H4 (cell line): ENCODE measurements at places on chromosomes 12 and 14.

DNA sequence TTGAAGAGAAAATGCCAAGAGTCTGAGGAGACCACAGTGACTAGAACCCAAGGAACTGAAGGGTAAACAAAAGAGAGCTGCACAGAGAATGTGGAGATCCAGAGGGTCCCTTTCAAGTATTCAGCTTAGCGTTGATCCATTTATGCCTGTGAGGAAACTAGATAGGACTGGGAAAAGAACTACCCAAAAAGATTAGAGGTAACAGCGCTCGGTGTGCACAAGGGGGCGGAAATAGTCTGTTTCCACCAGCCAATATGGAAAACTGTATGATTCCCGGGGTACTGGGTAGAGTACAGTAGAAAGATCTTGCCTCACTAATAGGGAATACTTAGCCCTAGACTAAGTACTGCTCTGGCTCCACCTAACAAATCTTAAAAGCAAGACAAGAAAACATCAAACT lies 135.5 kb downstream of the DPF3 start:
- no peak for DNase-seq

DNA sequence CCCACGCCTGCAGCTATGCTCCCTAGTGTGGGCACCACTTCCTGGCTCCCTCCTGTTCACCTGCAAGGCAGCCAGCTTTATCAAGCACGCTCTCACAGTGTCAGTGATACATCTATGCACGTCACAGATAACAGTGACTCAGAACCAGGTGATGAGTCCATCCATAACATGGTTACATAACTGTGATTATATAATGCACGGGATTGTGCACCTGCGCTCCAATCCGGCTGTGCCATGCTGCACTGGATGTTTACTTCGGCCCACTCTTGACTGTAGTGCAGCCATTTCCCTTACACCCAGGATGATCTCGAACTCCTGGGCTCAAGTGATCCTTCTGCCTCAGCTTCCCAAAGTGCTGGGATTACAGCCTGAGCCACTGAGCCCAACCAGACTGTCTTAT lies 38.4 kb upstream of the CEP83 start:
- no peak for DNase-seq

- no peak for DNase-seq
Observed at GRCh38 chr14:71541973-71542690, 390.1 kb upstream of the RGS6 start.

- DNase-seq: no peak
Observed at GRCh38 chr14:32033543-32033942, 43.6 kb upstream of the ARHGAP5 start.

DNA sequence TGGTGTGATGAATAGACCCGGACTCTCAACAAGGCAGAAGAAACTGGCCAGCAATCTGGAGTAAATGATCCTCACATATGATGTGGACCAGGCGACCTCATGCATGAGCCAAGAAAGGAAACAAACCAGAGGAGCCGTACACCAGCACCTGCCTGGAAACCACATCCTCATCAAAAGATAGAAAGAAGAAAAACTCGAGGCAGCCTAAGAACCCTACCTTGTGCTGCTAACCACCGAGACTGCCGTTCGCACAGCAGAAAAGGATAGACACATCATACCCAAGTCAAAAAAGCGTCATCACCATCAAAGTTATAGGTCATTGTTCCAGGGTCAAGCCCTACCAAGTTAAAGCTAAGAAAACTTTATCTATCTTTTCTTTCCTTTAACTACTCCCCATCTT lies 66.7 kb downstream of the RESF1 start:
- DNase-seq: no peak

DNA sequence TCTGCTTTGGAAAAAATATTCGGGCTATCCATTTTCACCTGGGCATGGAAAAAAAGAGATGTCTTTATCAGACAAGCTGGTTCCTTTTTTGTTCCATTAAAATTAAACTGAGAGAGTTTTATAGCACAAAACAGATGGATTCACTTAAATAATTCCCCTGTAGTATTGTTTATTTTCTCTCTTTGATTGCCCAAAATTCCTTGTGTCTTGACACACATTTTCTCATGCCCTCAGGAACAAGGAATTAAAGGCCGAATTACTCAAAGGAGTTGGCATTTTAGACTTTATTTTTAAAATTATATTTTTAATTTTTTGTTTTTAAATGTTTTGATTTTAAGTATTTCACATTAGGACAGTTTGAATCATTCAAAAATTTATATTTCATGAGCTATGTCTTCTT lies 69.6 kb upstream of the SLCO1C1 start:
- DNase-seq: no peak

DNA sequence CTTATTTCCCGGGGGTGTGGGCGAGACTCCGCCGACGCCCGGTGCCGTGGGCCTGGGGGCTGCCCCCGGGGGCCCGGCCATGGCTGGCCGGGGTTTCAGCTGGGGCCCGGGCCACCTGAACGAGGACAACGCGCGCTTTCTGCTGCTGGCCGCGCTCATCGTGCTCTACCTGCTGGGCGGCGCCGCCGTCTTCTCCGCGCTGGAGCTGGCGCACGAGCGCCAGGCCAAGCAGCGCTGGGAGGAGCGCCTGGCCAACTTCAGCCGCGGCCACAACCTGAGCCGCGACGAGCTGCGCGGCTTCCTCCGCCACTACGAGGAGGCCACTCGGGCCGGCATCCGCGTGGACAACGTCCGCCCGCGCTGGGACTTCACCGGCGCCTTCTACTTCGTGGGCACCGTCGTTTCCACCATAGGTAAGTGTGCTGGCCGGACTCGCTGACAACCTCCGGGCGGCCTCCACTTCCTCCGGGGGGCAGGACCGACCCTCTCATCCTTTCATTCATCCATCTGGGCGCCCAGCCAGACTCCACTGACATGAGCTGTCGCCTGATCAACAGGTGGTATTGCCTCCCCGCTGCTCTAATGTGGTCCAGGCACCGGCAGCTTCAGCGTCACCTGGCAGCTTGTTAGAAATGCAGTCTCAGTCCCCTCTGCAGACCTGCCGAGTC lies 467 bp downstream of the KCNK13 start:
- DNase-seq: no peak

DNA sequence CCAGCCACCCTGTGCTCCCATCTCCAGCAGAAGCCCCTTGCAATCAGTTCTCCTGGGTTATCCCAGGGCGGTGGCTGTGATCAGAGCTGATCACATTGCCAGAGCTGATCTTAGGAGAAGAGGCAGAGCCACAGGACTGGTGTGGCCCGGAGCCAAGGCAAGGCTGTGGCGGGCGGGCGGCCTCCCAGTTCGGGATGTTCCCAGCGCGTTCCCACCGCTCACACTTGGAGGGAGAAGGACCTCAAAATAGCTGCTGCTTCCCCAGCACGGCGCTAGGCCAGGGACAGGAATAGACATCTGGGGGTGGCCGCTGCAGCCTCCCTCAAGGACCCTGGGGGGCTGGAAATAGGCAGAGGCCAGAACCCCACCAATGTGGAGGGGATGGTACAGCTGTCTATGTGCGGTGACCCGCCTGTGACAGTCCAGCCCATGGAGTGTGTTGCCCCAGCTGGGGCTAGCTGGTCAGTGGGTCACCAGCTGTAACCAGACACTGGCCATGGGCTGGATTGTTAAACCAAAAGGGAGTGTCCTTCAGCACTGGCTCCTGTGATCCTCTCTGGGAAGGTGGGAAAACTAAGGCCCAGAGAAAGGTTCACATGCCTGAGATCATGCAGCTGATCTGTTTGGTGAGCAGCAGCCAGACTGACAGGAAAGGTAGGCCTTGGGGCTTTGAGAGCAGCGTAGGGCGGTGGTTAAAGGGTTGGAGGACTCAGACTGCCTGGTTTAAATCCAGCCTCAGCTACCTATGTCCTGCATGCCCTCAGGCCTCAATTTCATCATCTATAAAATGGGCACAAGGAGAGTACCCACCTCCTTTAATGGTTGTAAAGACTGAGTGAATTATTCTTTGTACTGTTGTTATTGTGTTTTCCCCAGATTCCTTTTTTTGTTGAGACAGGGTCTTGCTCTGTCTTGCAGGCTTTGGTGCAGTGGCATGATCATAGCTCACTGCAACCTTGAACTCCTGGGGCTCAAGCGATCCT lies 8.0 kb upstream of the POP5 start:
- no peak for DNase-seq

- DNase-seq: no peak
Observed at GRCh38 chr12:51749206-51749985, 99.1 kb downstream of the FIGNL2 start.

DNA sequence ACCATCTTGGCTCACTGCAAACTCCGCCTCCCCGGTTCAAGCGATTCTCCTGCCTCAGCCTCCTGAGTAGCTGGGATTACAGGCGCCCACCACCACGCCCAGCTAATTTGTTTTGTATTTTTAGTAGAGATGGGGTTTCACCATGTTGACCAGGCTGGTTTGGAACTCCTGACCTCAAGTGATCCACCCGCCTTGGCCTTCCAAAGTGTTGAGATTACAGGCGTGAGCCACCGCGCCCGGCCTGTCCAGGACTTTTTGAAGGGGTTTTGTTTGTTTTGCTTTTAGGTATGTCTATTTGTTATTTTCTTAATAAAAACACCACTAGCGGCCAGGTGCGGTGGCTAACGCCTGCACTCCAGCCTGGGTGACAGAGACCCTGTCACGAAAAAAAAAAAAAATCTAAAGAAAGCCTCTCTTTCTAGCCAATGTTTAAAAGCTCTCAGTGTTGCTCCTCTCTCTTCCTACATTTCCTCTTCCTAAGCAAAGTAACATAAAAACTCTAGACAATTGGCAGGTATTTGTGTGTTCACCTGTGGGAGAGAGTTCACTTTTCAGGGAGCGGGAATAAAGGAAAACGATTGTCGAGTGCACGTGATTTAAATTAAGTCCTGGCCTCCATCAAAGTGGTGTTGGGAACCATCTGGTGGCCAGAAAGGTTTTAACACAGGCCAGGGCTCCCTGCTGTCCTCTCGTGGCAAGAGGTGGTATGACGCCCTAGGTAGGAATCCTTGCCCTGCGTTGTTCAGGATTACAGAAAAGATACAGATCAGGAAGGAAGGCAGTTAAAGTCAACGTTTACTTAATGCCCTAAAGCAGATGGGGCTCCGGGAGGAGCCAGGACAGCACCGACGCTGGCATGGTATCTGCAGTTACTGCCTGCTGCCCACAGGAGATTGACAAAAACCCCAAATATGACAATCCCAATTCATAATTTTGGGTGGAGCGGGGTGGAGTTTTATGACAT lies 36.2 kb upstream of the ATP23 start:
- peak; percentile 86 for DNase-seq

- DNase-seq: no peak
Observed at GRCh38 chr12:33439587-33440011, at the start of gene SYT10. Gene SYT10, minus strand, starts transcription at chr12:33439819. Its CDS starts 297 bp downstream, at chr12:33439522.

GRCh38 chr12:82525616-82526015 lies 161.1 kb upstream of the TMTC2 start:
- no peak for DNase-seq

GRCh38 chr12:102498471-102498870 lies 18.1 kb upstream of the IGF1 start:
- no peak for DNase-seq

GRCh38 chr12:11812241-11812585 lies 162.7 kb downstream of the ETV6 start:
- DNase-seq: no peak

GRCh38 chr12:124100572-124101178 lies 127.7 kb downstream of the ZNF664 start:
- DNase-seq: no peak

- DNase-seq: no peak
Observed at GRCh38 chr14:78834766-78835451, 664.7 kb downstream of the NRXN3 start.

DNA sequence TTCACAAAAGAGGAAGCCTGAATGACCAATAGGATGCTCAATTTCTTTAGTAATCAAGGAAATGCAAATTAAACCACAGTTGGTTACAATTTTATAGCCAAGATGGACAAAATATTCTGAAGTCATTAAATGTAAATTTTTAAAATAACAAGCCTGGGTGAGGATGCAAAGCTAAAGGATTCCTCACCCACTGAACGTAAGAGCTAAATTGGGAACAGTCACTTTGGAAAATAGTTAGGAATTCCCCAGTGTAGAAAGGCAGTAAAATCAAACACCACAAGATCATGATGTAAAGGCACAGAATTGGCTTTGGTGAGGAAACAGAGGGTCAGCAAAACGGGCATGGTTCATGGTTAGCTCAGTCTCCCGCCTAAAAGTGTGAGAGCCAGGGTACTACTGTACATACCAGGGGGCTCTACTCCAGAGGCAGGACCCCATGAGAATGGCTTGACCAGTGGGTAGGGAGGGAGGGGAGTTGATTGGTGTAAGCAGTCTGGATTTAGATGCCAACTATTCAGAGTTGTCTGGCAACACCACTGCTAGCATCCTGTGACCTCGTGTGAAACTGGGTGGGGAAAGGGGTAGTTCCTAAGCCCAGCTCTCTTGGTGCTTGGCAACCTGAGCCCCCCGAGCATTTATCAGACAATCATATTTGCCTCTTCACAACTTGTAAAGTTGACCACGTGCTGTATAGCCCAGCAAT lies 213.4 kb upstream of the EGLN3 start:
- no peak for DNase-seq

DNA sequence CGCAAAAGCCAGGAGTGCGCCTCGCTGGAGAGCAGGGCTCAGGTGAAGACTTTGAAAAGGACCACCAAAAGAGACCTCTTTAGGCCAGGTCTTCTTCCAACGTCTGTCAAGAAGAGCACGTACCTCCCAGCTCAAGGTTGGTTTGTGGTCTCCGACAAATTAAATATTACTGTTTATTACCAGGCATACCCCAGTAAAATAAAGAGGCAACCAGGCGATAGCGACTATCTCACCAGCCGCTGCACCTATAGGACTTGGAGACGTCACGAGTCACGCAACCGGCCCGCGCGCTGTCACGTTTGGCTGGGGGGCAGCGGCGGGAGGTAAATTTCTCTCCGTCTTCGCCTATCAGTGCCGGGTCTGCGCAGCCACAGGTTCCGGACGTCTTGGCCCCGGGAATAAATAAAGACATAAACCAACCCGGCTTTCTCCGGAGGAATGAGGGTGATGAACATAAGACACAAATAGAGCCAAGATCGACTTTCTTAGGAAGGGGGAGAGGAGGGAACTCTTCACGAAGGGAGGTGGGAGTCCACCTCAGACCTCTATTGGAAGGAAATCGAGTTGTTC lies 2.0 kb upstream of the TBX5 start:
- DNase-seq: no peak

DNA sequence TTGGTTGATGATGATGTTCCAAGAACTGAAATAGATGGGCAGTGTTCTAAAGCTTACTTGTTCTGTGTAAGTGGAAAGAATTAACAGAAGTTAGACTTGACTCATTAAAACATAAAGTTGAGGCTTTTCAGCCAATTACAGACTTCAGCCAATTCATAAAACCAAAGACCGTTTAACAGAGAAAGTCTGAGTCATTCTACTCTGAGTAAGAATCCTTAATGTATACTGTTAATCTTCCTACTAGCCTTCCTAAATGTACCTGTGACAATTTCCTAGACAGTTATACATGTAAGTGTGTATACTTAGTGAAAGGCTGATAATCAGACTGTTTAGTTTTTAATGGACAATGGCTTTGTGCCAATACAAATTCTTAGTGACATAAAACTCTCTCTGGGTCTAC lies 681.0 kb downstream of the RPL10L start:
- DNase-seq: no peak

- no peak for DNase-seq
Observed at GRCh38 chr14:24425704-24426103, 3.8 kb downstream of the CBLN3 start.

GRCh38 chr14:72740966-72741825 lies 152.7 kb downstream of the DPF3 start:
- DNase-seq: no peak
